CD8-positive, alpha-beta memory T cell (primary cell): ENCODE measurements at places on chromosomes 3 and 15. TPM values are rescaled to one million over a fixed set of nuclear protein-coding genes. Genes with fewer than 3 reads are reported as not detected.

GRCh38 chr3:94612631-94613030, 549.8 kb downstream of the NSUN3 start:
- no peaks in the 10 kb centered on the region for H3K27me3 ChIP-seq
- H3K27ac ChIP-seq, result no peak overlapping the region
- no peak overlapping the region for H3K4me3 ChIP-seq
- no peaks in the 10 kb centered on the region for H3K36me3 ChIP-seq

- no peaks in the 10 kb centered on the region for H3K36me3 ChIP-seq
- no peak for DNase-seq
- no peak overlapping the region for H3K27ac ChIP-seq
These were observed 483.9 kb downstream of the RBMS3 start for GRCh38 chr3:29764603-29765254.

The CCR5 gene
- 2.6 TPM for total RNA-seq

The SELENOS gene
- total RNA-seq, result 46.7 TPM
